ENCODE measurements at places on chromosomes 11 and 22. TPM values are rescaled to one million over a fixed set of nuclear protein-coding genes. Genes with fewer than 3 reads are reported as not detected.

The C11orf91 gene
- not detected for polyA plus RNA-seq

The SHANK3 gene
- 6.3 TPM for polyA plus RNA-seq

The PRODH gene
- 0.08 TPM for polyA plus RNA-seq

The GDPD4 gene
- not detected for polyA plus RNA-seq

The BID gene
- polyA plus RNA-seq, result 88.6 TPM

The SLC25A18 gene
- polyA plus RNA-seq, result not detected

The SSTR3 gene
- polyA plus RNA-seq, result not detected

The MAP6 gene
- 200 TPM for polyA plus RNA-seq

The OR56A3 gene
- polyA plus RNA-seq, result not detected

The GAL3ST1 gene
- polyA plus RNA-seq, result not detected

The CDC42EP1 gene
- not detected for polyA plus RNA-seq

The POU2F3 gene
- polyA plus RNA-seq, result not detected

The CKAP5 gene
- polyA plus RNA-seq, result 90.3 TPM

The MS4A3 gene
- polyA plus RNA-seq, result not detected

The CTSF gene
- polyA plus RNA-seq, result 2.7 TPM

The SMIM35 gene
- polyA plus RNA-seq, result 0.12 TPM

The TSPO gene
- not detected for polyA plus RNA-seq

The PKDREJ gene
- not detected for polyA plus RNA-seq

The SMC1B gene
- polyA plus RNA-seq, result not detected

The CREB3L1 gene
- polyA plus RNA-seq, result not detected

The CCDC81 gene
- 1.0 TPM for polyA plus RNA-seq

The MRGPRE gene
- 0.28 TPM for polyA plus RNA-seq

The APLNR gene
- polyA plus RNA-seq, result not detected

The MFRP gene
- not detected for polyA plus RNA-seq

The GLYATL1 gene
- 0.84 TPM for polyA plus RNA-seq

The P2RY6 gene
- not detected for polyA plus RNA-seq

The PNPLA5 gene
- not detected for polyA plus RNA-seq

The LRFN4 gene
- polyA plus RNA-seq, result 85.0 TPM

The IGF2 gene
- not detected for polyA plus RNA-seq

The TSSK2 gene
- polyA plus RNA-seq, result 0.26 TPM

The UPK3A gene
- polyA plus RNA-seq, result not detected

The C11orf98 gene
- 103 TPM for polyA plus RNA-seq

The SAA2 gene
- not detected for polyA plus RNA-seq

The TMEM132A gene
- polyA plus RNA-seq, result 215 TPM

The ZNHIT2 gene
- 6.9 TPM for polyA plus RNA-seq

The BCO2 gene
- 7.4 TPM for polyA plus RNA-seq

The GAS2 gene
- polyA plus RNA-seq, result 2.5 TPM

The CHRNA10 gene
- 1.8 TPM for polyA plus RNA-seq

The GPR83 gene
- polyA plus RNA-seq, result 0.74 TPM

The DNAJB7 gene
- polyA plus RNA-seq, result not detected

The C11orf21 gene
- not detected for polyA plus RNA-seq

The THAP12 gene
- 110 TPM for polyA plus RNA-seq

The CD3G gene
- not detected for polyA plus RNA-seq

The ZNF214 gene
- polyA plus RNA-seq, result 7.6 TPM

The PHF21B gene
- 49.5 TPM for polyA plus RNA-seq

The GCAT gene
- 13.0 TPM for polyA plus RNA-seq

The ADM2 gene
- not detected for polyA plus RNA-seq

The LRRC51 gene
- 20.8 TPM for polyA plus RNA-seq

The MCAM gene
- polyA plus RNA-seq, result 12.5 TPM

The SLC22A12 gene
- polyA plus RNA-seq, result not detected

The IL17REL gene
- not detected for polyA plus RNA-seq

The E2F8 gene
- 0.07 TPM for polyA plus RNA-seq
